Fibroblast of gingiva (primary cell): ENCODE measurements at places on chromosomes 13 and 19.

DNA sequence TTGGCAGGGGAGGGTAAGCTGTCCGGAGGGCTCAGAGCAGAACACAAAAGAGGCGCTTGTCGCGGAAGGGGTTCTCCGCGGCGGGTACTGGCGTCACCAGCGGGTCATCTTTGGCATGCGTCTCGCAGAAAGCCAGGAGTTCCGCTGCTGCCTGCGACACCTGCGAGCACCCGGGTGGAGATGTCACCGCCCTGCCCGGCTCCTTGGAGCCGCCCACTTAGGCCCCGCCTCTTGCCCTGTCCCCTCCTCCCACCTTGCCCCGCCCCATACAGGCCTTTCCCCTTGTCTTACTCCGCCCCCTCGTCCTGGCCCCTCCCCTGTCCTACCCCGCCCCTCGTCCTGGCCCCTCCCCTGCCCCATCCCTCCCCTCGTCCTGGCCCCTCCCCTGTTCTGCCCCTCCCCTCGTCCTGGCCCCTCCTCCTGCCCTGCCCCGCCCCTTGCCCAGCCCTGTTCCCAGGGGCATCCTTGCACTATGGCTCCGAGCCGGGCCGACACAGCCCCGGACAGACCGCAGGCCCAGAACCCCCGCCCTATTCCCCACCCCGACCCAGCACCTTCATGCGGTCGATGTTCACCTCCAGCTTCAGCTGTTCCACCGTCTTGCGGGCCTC lies 1.9 kb downstream of the GNG8 start:
- peak; percentile 83 for DNase-seq

DNA sequence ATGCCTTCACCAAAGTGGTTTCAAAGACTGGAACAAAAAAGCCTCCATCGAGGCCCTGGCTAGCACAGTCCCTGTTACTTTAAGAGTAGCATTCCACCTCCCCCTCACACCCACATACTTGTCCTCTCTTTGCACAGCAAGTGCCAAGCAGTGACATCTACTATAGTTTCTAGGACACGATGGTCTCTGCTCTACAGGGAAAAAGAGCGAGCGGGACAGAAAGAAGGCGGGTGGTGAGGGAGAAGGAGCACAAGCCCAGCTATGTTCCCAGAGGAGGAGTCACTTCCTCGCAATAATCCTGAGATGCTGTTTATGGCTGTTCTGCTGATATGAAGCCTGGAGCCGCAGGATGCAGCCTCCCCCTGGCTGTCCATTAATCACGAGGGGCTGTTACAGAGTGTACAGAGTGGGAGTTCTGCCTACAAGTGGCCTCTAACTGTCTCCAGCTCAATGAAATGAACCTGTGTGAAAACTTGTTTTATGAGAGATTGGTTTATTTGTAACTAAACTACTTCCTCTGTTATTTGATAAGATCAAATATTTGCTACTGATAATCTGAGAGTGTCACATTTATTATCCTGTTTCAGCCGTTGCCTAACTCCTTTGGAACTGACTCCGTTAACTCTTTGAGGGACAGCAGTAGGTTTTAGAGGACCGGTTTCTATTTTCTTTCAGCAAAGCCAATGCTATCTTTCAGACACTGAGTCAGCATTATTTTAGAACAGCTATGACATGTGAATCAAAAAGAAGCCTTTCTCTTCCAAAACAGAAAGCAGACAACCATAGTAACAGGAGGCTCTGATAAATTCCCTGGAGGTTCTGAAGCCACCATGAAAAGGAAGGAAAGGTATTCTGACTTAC lies 208.0 kb downstream of the SPRY2 start:
- peak; percentile 48 for DNase-seq

DNA sequence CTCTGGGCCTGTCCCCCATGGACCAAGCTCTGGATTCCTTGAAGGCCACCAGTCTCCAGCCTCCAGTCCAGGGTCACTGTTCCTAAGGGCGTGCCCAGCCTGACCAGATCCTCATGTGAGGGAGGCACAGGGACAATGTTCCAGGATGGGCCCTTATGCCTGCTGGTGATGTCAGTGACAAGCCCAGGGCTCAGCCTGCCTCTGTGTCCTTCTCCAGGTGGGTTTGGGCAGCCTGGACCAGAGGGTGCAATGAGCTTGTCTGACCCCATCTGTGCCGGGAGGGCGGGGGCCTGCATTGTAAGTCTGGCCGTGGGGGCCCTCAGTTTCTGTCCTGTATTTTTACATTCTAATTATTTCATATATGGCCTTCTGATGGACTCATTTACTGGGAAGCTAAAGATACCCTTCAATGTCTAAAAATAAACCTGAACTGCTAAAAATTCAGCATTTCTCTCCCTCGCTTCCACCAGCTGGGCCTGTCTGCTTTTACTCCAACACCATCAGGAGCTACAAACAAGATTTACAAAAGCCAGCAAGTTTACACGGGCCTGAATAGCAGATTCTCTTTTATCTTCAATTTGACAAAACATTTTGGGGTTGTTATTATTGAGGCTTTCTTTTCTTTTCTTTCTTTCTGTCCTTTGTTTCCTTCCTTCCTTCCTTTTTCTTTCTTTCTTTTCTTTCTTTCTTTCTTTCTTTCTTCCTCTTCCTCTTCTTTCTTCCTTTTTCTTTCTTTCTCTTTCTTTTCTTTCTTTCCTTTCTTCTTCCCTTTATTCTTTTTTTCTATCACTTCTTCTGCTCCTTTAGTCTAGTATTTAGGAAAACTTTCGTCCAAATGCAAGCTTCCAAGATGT lies 34.2 kb upstream of the C19orf12 start:
- DNase-seq, result no peak

- DNase-seq, result no peak
Measured at GRCh38 chr19:16514383-16515019, 18.3 kb downstream of the C19orf44 start.

DNA sequence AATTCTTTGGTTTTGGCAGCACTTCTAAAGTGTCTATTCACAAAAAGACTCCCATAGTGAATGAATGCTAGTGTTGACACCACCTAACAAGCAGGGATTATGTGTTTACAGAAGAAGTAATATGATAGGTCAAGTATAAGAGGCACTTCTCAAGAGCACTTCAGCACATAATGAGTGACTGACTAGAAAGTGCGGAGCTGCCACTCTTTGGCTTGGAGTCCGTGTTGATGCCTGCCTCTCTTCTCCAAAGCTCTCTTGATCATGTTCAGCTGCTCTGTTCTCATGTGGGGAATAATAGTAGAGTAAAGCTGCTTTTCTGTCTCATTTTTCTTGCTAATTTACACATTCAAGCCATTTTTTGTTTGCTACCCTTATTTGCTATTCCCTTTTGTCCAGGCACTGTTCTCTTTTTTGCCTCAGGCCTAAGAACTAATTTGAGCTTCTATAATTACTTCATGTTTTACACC lies 22.7 kb upstream of the MAB21L1 start:
- no peak for DNase-seq

- DNase-seq, result no peak
Measured at GRCh38 chr13:106474912-106475311, 60.5 kb downstream of the EFNB2 start.

GRCh38 chr19:39518458-39518857 lies 3.5 kb downstream of the SELENOV start:
- DNase-seq, result no peak

GRCh38 chr13:83503424-83503823 lies 378.9 kb downstream of the SLITRK1 start:
- DNase-seq, result peak; percentile 59

DNA sequence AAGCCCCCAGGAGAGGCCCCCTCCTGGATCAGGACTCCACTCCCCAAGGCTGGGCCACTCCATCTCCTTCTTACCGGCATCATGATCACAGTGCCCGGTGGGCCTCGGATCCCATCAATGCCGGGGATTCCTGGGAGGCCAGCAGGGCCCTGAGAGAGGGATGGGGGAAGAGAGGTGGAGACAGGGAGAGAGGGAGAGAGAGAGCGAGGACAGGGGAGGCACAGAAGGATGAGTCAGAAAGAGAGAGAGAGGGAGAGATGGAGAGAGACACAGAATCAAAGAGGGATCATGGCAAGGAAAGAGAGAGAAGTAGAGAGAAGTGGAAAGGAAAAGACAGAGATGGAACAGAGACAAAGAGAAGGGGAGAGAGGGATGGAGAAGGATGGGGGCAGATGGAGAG lies 13.8 kb downstream of the COL5A3 start:
- no peak for DNase-seq

- DNase-seq, result no peak
Measured at GRCh38 chr19:39498798-39499642, at the start of gene DLL3. Gene DLL3, plus strand, starts transcription at chr19:39498947. Its CDS starts 28 bp downstream, at chr19:39498975.
